ENCODE measurements at places on chromosomes 11 and 22.
A peak's percentile ranks its signal among the peaks of the same experiment; 100 is the strongest.

- no peak for DNase-seq
Measured at GRCh38 chr11:16148301-16148931, 207.9 kb downstream of the SOX6 start.

- no peak for DNase-seq
Measured at GRCh38 chr22:25112538-25113253, 87.0 kb upstream of the CRYBB3 start.

DNA sequence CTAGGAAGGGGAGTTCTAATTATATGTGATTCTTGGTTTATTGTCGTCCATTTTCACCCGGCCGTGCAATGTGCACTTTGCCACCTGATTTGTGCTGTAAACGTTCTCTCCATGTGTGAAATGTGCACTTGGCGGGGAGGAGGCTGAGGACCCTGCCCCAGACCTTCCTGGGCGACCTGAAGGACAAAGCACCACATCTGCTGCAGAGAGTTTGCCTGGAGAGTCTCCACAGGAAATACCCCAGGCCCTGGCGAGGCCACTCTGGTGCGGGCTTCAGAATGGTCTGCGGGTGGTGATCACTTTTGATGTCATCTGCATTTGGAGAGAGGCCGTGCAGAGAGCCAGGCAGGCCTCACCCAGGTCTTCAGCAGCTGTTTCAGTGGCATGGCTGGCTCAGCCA is 224.7 kb downstream of the BRD1 start:
- DNase-seq = no peak

GRCh38 chr22:33842006-33842354 is 78.3 kb downstream of the LARGE1 start:
- DNase-seq = no peak

GRCh38 chr11:13262096-13262495 is 15.5 kb upstream of the BMAL1 start:
- DNase-seq = no peak

DNA sequence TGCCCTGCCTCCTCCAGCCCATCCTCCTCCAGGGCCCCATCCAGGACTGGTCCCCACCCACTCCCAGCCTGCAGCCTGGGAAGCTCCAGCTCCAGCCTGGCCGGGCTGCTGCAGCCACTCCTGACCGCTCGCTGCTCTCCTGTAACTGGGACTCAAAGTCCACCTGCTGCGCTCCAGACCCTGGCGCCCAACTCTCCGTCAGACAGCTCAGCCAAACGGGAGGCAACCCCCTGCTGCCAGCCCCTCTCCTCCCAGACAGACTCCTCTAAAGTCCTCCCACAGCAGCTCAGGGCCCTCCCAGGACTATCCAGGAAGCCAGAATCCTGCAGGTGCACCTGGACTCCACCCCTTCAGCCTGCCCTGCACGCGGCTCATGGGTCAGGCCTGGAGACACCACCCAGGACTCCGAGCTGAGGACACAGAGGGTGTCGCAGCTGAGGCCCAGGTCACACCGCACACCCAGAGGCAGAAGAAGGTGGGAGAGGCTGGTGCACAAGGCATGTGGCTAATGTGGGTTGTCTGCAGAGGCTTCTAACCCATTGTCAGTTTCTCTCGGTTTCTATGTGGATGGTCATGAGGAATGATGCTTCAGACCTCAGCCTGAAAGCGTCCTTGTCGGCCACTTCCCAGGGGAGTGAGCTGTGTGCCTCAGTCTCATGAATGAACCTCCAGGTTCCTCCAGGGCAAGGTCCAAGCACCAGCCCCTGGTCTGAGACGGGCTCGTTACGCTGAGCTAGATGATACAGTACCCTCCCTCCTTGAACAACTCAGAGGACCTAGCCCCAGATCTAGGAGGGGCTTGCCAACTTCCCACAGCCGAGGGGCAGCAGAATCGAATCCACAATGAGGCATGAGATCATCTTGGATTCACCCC is 1514.8 kb downstream of the TBC1D22A start:
- no peak for DNase-seq

DNA sequence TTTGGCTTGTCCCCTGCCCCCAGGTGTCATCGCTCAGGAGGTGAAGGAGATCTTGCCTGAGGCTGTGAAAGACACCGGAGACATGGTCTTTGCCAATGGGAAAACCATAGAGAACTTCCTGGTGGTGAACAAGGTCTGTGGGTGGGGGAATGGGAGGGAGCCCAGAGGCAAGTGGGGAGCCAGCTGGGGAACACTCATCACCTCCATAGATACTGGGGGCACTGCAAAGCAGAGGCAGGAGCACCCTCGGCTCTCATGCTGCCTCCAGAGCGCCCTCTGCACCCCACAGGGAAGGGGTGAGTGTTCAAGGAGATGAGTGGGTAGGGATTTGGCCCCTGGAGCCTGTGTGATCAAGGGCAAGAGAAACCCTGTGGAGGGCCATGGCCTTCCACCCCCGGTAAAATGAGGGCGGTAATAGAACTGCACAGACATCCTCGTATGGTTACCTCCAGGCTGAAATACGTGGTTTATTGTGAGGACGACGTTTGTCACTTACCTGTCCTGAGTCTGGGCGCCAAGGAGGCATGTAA is 14.0 kb downstream of the TMEM258 start:
- DNase-seq = no peak

- DNase-seq = no peak
Measured at GRCh38 chr22:35134637-35135036, 68.7 kb downstream of the ISX start.

DNA sequence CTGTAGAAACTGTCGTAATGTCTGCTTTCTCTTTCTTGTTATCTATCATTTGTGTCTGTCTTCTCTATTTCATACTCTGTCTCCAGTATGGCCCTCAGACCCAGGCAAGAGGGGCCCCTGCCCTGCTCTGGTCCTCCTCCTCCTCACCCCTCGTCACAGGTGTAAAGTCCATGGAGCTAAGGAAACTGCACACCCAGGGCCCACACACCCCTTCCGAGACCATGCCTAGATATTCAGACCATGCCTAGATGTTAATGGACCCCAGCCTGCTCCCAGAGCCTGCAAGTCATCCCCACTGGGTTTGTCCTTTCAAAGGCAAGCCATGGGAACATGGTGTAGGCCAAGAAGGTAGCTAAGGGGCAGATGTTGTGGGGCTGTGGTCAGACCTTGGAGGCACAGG is 24.1 kb upstream of the ANO1 start:
- DNase-seq = no peak

DNA sequence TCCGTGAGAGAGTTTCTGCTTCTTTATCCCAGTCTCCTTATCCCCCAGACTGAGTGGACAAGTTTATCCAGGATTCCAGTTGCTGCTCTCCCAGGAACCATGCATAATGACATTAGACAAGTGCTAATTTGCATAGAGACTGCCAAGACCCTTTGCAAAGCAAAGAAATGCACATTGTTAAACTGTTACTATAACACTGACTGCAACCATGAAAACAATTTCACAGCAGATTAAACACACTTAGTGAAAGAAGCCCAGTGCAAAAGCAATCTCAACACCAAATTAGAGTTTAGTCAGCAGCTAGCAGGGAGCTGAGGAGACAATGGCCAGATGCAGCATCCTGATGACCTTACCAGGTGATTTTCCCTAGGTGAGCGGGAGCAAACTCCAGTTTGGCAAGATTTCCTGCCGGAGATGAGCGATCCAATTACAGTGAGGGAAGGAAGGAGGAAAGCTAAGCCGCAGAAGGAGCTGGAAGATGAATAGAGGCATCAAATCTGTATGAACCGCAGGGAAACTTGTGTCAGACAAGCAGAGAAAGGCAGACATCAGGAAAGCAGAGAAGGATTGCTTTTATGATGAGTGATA is 273.8 kb upstream of the B3GAT1 start:
- no peak for DNase-seq

DNA sequence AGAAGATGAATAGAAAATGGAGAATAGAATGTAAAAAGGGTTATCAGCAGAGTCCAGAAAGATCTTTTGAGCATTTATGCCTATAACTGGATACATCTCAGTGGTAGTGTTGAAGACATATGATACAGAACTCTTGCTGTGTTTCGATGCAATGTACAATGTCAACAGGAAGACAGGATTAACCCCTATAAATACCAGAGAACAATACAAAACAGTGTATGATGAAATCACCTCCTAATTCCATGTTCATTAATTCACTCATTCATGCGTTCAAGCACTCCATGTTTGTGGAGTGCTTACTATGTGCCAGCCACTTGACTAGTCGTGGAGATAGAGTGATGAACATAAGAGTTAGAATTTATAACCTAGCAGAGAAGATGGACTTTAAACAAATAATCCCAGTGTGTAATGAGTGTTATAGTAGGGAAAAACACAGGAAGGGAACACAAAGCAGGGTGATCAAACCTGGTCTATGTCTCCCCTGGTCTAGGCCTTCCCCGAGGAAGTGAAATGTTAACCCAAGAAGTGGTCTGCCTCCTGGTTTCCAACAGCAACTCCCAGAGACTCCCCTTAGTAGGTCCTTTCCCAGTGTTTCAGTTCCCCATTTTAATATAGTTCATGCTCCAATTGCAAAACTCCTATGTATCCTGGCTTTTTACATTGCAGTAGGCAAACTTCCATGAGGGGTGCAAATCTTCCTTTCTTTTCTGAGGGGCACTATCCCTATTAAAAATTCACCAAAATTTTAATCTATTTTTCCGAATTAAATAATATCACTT is 9.1 kb upstream of the SESN3 start:
- DNase-seq = no peak

DNA sequence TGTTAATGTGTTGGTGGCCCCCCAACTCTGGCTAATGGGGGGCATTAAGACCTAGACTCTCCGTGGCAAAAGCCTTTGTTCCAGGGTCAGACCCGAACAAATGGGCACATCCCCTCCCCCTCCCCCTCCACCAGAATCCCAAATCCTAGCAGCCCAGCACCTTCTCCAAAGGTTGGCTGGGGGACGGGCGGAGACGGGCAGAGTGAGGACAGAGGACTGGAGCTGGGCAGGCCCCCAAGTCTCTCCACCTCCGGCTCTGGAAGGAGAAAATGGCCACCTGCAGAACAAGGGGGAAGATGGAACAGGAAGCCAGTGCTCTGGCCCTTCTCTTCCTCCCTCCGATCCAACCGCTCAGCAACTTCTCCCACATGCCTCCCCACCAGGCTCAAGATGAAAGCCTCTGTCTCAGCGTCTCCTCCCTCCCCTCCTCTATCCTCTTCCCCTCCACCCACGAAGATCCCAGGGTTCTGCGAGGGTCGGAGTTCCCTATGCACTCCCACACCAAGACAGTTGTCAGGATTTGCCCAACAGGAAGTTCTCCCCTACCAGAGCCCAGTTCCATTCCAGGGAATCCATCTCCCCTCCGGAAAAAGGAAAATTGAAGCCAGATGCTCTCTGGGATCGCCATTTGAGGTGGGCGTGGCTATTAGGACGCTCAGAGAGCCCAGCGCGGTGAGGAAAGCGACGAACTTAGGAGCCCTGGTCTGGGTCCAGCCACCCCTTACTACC is 20.1 kb downstream of the ADA2 start:
- DNase-seq = no peak

GRCh38 chr11:1742869-1743584 is 7.4 kb downstream of the IFITM10 start:
- no peak for DNase-seq

GRCh38 chr11:18321578-18321968 is 367 bp downstream of the HPS5 start:
- DNase-seq = no peak

DNA sequence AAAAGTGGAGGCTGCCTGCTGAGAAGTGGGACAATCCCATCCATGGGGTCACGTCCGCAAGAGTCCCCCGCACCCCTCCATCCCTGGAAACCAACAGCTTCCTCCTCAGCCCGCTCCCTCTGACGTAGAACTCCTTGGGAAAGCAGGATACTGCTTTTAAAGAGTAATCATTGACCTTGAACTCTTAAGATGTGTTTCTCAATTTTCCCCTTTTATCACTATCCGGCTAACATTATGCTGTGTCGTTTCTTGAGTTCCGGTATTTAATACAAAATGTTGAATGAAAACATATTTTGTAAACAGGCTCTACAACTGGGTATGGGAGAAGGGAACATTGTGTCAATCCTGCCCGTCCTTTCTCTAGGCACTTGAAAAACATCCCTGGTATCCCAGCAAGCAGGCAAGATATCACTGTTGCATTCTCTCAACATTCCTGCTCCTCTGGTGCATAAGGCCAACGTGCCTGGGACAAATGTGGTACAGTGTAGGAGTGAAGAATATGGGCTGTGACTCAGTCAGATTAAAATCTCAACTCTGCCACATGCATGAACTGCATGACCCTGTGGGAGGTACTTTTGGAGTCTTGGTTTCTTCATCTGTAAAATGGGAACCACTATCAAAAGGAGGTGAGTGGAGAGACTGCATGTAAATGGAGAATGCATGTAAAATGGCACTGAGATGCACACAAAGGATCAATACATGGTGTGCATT is 52.8 kb downstream of the WT1 start:
- no peak for DNase-seq

DNA sequence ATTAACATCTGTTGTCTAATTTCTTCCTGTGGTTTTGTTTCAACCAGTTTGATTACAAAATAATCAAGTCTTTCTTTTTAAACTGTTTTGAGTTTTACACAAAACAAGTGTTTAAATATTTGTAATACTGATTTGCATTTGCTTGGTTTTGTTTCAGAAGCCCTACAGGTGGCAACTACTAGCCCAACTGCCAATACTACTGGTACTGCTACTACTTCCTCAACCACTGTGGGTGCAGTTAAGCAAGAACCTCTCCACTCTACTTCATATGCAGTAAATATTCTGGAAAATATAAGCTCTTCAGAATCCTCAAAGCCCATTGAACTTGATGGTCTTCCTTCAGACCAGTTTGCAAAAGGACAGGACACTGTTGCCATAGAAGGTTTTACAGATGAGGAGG is 61.1 kb downstream of the QSER1 start:
- no peak for DNase-seq

GRCh38 chr11:93895106-93895862 is 44.9 kb upstream of the VSTM5 start:
- DNase-seq = peak; percentile 4

- no peak for DNase-seq
Measured at GRCh38 chr11:134471716-134472455, 59.8 kb upstream of the B3GAT1 start.

GRCh38 chr11:19891022-19891421 is 178.4 kb downstream of the NAV2 start:
- no peak for DNase-seq

DNA sequence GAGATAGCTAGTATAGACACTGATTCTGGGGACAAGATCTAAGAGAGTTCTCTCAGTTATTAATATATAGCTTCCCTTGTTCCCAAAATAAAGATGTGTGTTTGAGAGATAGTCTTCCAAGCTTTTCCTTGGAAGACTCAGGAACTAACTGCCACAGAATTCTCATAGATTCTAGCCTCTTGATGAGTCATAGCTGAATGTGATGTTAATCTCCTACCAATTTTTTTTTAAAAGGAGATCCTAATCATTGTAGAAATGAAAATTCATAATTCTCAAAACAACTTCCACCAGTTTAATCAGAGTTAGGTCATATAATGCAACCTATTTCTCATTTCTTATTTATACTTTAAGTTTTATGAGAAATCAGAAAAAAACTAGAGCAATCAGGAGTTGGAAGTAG is 148.8 kb downstream of the JRKL start:
- no peak for DNase-seq
